AG09309 (cell line): ENCODE measurements at places on chromosomes 3 and 15.

DNA sequence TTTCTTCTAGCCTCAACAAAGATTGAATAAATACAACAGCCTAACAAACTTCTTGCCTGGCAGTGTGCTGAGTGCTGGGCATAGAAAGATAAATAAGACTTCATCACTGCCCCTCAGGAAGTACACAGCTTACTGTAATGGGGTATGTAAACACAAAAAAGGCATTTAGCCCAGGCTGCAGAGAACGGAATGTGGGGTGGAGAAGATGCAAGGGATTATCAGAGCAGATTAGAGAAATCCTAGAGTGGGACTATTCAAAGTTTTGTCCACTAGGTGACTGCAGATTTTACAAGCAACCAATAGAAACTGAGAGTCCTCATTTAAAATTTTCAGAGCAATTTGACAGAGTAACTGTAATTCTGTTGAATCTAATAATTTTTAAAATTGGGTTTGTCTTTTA is 35.4 kb upstream of the TSC22D2 start:
- DNase-seq, result no peak

DNA sequence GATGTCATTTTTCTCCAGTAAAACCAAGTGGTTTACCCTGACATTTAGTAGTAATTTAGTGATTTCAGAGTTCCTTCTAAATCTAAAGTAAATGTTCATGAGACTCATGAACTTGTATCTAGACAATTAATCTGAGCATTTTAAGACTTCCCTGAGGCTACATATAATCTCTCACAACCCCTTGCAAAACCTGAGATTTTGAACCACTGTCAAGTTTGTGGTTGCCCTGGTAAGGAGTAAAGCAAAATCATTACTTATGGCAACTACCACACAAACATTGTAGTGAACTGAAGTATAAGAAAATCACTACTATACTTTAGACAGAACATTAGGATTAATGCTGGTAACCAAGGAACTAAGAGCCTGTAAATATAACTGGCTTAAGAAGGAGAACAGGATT is 370.2 kb downstream of the TIGIT start:
- no peak for DNase-seq

- peak; percentile 95 for DNase-seq
Measured at GRCh38 chr15:65304381-65305149, at the start of gene RNU5B-1. Gene RNU5B-1 (plus strand): TSS chr15:65304677.

GRCh38 chr3:150789451-150789850 is 26.5 kb upstream of the SIAH2 start:
- DNase-seq, result no peak

- DNase-seq, result peak; percentile 31
Measured at GRCh38 chr3:141796081-141796888, 33.1 kb downstream of the GRK7 start.

- no peak for DNase-seq
Measured at GRCh38 chr3:176583956-176584355, 613.3 kb downstream of the TBL1XR1 start.

- DNase-seq, result no peak
Measured at GRCh38 chr3:168312984-168313383, 217.3 kb upstream of the GOLIM4 start.

DNA sequence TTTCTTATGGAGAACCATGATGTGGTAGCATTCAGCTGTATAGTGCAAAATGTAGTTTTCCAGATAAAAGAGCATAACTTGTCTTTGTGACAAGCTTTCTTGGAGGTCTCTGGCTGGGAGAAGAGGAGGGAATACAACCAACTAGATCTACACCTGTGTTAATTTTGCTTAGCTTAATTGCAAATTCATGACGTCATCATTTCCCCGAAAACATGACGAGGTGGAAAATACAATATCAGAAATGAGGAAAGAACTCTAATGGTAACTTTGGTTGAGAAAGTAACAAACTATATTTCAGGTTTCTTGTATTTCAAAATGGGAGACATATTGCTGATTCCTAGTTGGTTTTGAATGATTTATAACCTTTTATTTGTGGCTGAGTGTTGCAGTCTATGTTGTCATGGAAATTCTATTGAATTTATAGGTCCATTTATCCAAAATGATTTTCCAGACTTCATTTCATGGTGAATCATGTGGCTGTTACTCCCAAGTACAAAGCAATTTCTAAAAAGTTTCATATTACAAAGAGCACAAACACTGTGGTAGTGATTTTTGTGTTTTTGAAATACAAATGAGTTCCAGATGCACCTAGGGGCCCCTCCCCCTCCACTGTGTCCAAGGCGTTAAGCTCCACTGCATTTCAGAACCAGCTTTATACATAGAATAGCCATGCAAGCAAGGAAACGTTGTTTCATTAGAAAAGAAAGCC is 307.2 kb downstream of the FEZF2 start:
- DNase-seq, result peak; percentile 35

DNA sequence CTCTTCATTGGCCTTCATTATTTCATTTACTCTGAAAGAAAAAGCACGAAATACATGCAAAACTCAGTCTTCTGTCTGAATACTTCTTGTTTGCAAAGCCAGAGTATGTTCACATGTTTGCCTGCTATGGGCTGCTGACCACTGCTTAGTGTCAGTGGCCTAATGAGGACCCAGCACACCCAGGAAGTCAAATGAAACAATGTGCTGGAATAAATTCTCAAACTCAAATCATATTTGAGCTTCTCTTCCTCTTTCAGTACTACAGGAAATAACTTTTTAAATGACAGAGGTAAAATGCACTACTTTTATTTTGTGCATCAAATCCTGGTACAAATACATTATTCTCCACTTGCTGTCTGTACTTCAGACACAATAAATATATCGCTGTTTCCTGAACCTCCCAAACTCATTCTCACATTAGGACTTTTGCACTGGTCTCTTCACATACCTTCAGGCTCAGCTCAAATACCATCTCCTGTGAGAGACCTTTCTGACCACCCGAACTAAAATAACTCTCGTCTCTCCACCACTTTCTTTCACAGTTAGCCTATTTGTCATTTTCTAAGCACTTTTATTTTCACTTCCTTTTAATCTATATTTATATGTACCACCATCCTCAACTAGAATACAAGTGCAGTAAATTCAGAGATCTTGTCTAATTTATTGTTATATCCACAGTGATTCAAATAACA is 176.8 kb downstream of the TUSC7 start:
- DNase-seq, result no peak

DNA sequence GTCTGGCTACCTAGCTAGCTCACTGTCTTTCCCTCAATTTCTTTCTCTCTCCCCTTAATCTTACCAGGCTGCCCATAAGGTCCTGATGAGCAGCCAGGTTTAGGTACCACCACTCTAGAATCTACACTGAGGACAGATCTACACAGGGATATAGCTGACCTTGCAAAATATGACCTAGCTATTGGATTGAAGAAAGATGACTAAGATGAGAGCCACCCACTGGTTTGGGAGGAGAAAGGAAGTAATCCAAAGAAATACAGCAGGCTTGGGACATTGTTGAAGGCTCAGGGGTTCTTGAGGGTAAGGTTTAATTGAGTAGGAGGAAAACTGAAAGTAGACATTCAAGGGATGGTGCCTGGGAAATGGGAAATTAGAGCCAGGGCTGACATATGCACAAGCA is 142.0 kb upstream of the TMC3 start:
- DNase-seq, result no peak

- no peak for DNase-seq
Measured at GRCh38 chr3:133494469-133494868, 79.0 kb upstream of the CDV3 start.

DNA sequence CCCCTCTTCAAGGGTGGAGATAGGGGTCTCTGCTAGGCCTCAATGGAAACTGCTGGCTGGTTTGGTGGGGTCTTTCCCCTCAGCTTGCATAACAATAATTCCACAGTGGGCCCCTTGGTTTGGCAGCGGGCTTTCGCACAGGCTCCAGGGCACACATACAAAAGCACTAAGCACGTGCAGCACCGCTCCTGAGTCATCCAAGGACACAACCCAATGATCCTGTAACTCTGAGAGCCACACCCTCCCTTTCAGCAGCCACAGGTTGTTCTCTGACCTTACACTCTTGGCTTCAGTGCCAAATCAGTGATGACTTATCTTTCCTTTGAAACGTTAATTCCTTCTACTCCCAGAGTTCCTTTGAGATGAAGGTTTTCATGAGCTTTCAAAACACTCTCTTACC is 41.7 kb downstream of the DAPK2 start:
- no peak for DNase-seq

GRCh38 chr15:39453620-39454019 is 127.3 kb upstream of the THBS1 start:
- DNase-seq, result no peak

- DNase-seq, result no peak
Measured at GRCh38 chr3:147680837-147681483, 271.8 kb downstream of the ZIC1 start.

- no peak for DNase-seq
Measured at GRCh38 chr3:71269906-71270305, 313.6 kb downstream of the FOXP1 start.

DNA sequence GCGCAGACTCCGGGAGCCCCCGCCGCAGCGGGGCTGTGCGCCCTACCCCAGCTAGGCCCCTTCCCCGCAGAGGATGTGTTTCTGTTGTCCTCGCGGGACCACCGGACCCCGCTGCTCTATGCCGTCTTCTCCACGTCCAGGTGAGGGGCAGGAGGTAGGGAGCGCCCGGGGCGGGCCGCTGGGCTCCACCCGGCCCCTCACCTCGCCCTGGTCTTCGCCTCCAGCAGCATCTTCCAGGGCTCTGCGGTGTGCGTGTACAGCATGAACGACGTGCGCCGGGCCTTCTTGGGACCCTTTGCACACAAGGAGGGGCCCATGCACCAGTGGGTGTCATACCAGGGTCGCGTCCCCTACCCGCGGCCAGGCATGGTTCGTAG is 4.7 kb downstream of the SEMA3B start:
- DNase-seq, result no peak

DNA sequence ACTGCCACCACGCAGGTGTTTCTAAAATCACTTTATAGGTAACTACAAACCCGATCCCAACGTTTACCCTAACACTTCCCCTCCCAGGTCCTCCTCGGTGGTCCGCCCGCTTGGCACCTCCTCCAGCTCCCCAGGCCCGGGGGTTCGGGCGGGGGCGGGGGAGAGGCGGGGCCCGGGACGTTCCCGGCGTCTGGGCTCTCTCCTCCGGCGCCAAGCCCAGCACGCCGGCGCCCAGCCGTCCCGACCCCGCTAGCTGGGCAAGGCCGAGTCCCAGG is 562 bp downstream of the CGGBP1 start:
- DNase-seq, result no peak

DNA sequence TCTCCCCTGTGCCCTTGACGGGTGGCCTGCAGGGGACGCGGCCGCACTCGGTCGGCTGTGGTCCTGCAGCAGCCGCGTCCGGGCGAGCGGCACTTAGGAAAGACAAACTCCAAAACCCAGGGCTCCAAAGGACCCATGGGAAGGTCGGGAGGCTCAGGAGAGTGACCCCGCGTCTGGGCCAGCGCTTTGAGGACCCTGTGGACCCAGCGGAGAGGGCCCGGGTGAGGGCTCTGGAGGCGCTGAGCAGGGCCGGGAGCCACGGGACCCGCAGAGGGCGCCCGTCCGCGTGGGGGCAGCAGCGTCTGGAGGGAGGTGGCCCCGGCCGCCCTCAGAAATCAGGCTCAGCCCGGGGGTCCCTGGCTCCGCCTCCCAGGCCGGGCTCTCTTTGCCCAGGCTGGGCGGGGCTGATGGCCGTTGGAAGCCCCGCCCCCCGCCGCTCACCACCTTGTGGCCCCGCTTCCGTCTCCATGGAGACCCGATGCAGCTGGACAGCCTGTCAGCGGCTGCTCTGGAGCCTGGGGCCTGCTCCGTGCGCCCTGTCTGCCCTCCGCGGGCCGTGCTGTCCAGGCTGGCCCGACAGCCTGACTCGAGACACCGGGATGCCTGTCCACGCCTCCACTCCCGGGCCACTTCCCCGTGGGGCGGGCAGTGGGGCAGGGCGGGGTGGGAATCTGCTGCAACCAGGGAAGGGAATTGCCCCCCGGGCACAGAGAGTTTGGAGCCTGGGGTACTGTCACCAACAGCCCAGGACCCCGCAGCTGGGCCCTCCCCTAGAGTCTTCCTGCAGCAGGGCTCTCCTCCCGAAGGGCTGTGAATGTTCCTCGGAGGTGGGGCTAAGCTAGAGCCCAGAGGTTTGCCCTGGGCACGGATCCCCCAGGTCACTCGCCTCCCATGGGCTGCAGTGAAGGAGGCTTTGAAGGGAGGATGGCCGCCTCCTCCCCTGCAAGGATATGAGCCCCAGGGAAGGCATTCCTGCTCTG is 34.8 kb upstream of the RPL32 start:
- DNase-seq, result no peak

DNA sequence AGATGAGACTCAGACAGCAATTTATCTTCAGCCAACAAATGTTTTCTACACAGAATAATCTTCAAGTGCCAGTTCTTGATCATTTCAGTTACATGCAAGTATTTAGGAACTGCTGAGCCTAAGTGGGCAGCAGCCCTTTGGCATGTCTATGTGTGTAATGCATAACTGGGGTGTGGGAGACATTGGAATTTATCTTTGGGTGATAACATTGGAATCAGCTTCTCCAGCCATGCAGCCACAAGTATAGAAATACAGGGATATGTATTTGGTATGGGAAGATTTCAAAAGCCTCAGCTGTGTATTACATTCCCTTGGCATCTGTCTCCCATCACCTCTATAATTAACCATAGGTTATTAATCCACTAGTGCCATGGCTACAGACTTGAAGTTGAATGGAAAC is 63.4 kb upstream of the FOXP1 start:
- DNase-seq, result no peak

GRCh38 chr3:13427662-13428603 is 7.8 kb upstream of the NUP210 start:
- DNase-seq, result no peak

DNA sequence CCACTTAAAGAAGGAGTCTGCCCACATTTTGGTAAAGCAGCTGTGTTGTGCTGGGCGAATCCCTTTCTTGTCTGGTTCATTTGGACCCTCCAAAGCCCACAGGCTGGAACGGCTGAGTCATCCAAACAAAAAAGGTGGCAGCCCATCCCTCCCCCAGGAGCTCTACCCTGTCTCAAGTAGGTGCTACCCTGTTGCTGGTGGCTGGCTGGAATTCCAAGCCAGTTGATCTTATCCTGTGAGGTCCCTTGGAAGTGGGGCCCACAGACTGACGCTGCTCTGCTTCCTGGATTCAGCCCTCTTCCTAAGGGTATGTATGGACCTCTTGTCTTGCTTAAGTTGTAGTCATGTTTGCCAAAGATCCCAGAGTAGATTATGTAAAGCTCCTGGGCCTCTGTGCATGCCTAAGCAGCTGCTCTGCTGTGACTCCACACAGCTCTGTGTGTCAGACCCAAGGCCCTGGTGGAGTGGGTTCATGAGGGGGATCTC is 44.5 kb downstream of the CCR1 start:
- DNase-seq, result no peak

GRCh38 chr3:186757686-186758220 is 25.6 kb upstream of the EIF4A2 start:
- DNase-seq, result no peak

DNA sequence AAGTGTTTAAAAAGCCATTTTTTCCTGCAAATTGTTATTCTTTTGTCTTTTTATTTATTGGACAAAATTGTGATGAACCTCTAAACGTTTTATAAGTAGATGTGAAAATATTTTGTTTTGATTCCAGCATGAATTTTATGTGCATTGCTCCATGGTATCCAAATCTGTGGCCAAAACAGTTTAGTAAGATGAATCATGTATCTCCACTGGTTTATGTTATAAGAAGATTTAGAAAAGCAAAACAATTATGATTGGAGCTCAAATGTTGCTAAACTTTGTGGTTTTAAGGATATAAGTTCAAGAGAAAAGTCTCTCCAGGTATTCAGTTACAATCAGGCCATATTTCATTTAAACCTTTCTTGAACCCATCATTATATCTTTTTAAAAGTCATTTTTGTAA is 80.9 kb downstream of the NECTIN3 start:
- DNase-seq, result peak; percentile 44
